ENCODE measurements at places on chromosomes 7 and 10.

DNA sequence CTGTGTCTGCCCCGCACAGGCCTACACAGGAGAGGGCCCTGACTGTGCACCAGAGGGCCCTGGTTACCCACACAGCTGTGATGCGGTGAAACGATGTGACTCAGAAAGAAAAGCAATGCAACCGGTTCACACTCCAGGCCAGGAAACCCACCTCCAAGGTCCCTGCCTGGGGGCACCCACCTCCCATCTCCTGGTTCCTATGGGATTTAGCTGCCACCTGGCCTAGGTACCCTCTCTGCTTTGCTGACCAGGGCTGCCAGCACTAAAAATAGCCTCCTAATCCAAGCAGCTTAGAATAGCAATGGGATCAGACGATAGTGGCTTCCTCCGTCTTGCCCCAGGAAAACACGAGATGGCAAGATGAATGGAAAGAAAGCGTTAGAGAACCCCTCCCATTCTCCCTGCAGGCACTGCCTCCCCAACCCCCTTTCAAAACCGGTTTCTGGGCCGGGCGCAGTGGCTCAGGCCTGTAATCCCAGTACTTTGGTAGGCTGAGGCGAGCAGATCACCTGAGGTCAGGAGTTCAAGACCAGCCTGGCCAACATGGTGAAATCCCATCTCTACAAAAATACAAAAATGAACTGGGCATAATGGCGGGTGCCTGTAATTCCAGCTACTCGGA is 12.4 kb downstream of the RBP3 start:
- DNase-seq: no peak

GRCh38 chr7:22640269-22640668 is 86.7 kb upstream of the IL6 start:
- DNase-seq: no peak

- no peak for DNase-seq
Observed at GRCh38 chr10:63265222-63265617, 132.1 kb downstream of the NRBF2 start.

DNA sequence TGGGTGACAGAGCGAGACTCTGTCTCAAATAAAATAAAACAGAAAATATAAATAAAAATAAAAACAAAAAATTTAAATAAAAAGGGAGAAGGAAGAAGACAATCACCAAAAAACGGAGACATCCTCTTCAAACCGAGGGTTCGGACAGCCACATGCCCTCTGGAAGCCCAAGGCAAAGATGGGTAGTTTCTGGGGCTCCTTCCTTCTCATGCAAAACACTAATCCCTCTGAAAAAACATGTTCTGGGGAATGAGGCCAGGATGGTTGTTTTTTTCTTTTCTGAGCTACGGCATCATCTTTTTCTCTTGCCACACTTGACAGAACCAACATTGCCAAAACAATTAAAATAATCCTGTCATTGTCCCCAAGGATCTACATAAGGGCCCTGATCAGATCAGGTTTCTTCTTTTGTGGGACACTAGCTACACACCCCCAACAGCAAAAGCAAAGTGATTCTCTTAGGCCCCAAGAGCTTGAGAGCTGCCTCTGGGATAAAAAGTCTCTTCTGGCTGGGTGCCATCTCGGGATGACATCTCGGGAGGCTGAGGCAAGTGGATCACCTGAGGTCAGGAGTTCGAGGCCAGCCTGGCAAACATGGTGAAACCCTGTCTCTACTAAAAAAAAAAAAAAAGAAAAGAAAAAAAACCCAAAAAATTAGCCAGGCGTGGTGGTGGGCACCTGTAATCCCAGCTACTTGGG is 14.2 kb upstream of the POR start:
- DNase-seq: no peak
